Brain microvascular endothelial cell (primary cell): ENCODE measurements at places on chromosomes 6 and 20.

DNA sequence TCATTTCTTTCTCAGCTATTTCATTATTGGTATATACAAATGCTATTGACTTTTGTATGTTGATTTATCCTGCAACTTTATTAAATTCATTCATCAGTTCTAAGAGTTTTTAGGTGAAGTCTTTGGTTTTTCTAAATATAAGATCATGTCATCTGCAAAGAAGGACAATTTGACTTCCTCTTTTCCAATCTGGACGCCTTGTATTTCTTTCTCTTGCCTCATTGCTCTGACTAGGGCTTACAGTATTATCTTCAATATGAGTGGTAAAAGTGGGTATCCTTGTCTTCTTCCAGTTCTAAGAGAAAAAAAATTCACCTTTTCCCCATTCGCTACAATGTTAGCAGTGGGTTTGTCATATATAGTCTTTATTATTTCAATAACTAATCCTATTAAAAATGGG is 38.0 kb downstream of the KIF16B start:
- DNase-seq: no peak

- no peak for DNase-seq
These were observed 125.1 kb downstream of the LRRC1 start for GRCh38 chr6:53919881-53920360.

- no peak for DNase-seq
These were observed 82.0 kb downstream of the SERAC1 start for GRCh38 chr6:158086054-158086503.

GRCh38 chr20:62774762-62775161 is 21.5 kb upstream of the MRGBP start:
- no peak for DNase-seq

- peak; percentile 79 for DNase-seq
These were observed 160.0 kb downstream of the TBXT start for GRCh38 chr6:166007349-166008263.

DNA sequence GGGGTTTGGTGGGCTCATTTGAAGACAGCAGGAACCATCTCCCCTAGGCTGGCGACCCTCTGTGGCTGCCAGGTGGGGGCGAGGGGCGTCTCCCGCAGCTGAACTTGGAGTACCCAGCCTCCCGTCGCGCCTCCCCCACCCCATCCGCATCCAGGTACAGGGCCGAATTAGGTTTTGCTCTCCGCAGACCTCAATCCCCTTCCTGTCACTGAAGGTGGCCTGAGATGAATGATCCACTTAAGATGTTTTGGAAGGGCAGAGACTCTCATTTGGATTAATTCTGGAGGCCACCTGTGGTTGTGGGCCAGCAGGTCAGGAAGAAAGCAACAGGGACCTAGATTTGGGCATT is 493 bp downstream of the CD83 start:
- DNase-seq: no peak

DNA sequence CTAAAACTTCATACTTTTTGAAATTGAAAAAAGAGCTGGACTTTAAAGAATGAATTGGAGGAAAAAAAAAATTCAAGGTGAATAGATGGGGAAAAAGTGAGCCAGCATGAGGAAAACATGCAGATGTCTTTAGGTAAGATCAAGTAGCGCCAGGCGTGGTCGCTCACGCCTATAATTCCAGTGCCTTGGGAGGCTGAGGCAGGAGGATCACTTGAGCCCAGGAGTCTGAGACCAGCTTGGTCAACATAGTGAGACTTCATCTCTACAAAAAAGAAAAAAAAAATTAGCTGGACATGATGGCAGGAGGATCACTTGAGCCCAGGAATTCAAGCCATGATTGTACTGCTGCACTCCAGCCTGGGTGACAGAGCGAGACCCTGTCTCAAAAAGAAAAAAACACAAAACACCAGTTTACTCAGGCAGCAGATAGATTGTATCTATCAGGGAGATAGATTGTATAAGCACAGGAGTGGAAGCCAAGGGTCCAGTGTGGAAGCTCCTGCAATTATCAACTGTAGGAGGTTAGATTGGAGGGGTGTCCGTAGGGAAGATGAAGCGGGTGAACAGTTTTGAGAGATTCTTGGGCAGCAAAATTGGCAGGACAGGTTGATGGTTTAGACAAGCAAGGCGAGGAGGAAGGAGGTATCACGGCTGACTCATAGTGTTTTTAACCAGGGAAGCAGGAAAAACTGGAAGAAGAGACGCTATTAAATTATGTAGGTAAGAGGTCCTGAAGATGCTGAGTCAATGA is 97.6 kb upstream of the ZNF217 start:
- no peak for DNase-seq

- DNase-seq: no peak
These were observed 83.1 kb upstream of the CST7 start for GRCh38 chr20:24866008-24866407.

DNA sequence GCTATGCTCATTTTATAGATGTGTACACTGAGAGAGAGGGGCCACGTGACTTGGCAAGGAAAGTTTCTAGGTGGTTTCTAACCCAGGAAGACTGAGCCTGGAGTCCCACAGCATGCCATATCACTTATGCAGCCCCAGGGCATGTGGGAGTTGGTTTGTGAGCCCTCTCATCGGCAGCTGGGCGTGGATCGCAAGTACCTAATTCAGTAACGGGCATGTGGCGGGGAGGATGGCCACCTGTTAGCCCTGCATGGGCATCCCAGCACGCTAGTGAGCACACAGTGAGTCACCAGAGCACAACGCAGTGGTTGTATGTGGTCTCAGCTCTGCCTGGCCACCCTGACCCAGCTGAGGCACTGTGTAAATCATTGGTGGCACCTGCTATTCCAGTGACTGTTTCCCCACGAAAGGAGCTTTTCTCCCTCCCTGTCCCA is 88.3 kb downstream of the NINL start:
- DNase-seq: no peak

DNA sequence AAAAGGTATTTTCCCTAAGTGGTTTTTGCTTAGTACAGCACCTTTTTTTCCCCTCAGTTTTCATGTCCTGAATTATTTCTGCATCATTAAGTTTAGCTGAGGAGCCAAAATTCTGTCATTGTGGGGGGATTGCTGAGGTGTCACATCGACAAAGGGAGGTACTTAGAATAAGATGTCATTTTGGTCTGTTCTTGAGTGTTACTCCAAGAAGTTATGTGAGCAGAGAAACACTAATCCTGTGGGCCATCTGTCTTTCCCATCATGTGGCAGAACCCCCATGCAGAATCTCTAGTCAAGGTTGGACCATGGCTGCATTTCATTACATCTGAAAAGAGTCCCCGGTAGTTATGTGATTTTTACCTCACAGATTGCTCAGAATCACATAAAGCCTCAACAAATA is 167.8 kb upstream of the CENPW start:
- DNase-seq: no peak

DNA sequence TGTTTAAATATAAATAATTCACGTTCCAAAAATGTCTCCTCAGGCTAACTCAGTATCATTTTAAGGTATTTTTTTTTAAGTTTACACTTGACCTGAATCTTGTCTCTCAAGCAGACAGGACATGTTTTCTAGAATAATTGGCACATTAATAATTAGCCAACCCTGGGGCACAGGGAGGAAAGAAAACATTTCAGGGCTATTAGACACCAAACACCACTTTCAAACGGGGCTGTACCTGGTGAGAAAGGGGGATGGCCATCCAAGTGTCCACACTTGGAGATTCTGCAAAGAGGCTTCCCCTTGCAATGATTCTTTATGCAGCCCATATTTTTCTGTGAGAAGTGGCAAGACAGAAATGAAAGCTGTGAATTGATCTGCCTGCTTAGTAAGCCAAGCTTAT is 560.8 kb downstream of the CD109 start:
- no peak for DNase-seq

- no peak for DNase-seq
These were observed 17.8 kb upstream of the RNF182 start for GRCh38 chr6:13907001-13907350.

GRCh38 chr6:13535306-13535705 is 39.1 kb upstream of the SIRT5 start:
- no peak for DNase-seq

- DNase-seq: no peak
These were observed 50.0 kb downstream of the LAMA4 start for GRCh38 chr6:112204350-112204706.

DNA sequence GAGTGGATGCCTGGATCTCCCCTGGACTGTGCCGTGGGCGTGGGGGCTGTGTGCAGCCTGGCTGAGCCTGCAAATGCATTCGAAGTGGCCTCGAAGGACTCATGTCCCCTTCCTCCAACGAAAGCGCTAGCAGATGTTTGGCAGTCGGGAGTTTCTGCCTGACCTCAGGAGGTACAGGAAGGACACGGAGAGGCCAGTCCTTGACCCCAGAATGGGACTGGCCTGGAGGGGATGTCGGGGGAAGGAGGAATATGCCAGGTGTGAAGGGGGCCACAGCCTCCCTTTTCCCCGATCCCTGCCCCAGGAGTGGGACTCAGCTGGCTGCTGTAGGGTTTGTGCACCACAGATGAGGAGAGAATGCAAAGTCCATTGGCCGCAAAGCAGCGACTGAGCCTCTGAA is 45.6 kb downstream of the APCDD1L start:
- DNase-seq: no peak

- DNase-seq: no peak
These were observed 6.0 kb downstream of the COL12A1 start for GRCh38 chr6:75199889-75200288.

GRCh38 chr6:131758920-131759319 is 48.1 kb upstream of the CTAGE9 start:
- no peak for DNase-seq

- no peak for DNase-seq
These were observed 30.1 kb upstream of the APMAP start for GRCh38 chr20:25022680-25023079.

DNA sequence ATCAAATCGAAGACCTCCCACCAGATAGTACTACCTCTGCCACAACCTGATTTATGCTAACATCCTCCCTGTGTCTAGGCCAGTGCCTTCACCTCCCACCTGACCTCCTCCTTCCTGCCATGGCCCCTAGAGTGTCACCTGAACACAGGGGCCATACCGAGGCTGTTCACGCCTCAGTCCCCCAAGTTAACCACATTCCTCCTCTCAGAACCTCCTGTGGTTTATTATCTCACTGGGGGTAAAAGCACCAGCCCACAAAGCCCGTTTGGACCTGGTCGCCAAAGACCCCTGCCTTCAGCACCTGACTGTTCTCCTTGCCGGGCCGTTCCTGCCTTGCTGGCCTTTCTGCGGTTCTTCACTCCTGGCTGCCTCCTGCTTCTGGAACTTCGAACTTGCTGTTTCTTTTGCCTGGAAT is 13.7 kb downstream of the MAS1 start:
- no peak for DNase-seq

DNA sequence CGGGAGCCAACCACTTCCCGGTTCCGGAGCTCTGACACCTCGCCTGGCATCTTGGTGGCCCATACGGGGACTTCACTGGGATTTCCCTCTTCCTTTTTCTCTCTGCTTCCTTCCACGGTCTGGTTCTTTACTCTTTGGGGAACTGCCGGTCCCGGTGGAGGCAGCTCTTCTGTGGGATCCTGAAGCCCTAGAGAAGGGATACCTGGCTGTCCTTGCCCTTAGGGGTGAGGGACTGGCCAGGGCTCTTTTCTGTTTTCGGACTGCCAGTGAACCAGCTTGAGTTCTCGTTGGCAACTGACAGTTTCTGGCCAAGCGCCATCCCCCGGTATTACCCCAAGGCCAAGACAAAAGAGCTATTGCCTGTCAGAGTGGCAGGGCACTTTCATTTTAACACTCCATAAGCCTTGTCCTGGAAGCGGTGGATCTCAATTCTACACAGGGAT is 880 bp upstream of the CPXM1 start:
- DNase-seq: no peak

DNA sequence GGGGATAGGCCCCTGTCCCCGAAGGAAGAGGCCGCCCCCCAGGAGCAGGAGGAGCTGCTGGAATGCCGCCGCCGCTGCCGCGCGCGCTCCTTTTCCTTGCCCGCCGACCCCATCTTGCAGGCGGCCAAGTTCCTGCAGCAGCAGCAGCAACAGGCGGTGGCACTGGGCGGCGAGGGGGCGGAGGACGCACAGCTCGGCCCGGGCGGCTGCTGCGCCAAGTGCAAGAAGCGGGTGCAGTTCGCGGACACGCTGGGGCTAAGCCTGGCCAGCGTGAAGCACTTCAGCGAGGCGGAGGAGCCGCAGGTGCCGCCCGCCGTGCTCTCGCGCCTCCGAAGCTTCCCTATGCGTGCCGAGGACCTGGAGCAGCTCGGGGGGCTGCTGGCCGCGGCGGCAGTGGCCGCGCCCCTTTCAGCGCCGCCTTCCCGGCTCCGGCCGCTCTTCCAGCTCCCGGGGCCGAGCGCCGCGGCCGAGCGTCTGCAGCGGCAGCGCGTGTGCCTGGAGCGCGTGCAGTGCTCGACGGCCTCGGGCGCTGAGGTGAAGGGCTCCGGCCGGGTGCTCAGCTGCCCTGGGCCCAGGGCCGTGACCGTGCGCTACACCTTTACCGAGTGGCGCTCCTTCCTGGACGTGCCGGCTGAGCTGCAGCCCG is 630 bp downstream of the PPP1R3G start:
- DNase-seq: no peak

GRCh38 chr6:164554700-164555476 is 754.5 kb downstream of the C6orf118 start:
- DNase-seq: no peak

- no peak for DNase-seq
These were observed 64.8 kb downstream of the HCRTR2 start for GRCh38 chr6:55239099-55239498.

- no peak for DNase-seq
These were observed 7.7 kb downstream of the DDR1 start for GRCh38 chr6:30891816-30892538.

DNA sequence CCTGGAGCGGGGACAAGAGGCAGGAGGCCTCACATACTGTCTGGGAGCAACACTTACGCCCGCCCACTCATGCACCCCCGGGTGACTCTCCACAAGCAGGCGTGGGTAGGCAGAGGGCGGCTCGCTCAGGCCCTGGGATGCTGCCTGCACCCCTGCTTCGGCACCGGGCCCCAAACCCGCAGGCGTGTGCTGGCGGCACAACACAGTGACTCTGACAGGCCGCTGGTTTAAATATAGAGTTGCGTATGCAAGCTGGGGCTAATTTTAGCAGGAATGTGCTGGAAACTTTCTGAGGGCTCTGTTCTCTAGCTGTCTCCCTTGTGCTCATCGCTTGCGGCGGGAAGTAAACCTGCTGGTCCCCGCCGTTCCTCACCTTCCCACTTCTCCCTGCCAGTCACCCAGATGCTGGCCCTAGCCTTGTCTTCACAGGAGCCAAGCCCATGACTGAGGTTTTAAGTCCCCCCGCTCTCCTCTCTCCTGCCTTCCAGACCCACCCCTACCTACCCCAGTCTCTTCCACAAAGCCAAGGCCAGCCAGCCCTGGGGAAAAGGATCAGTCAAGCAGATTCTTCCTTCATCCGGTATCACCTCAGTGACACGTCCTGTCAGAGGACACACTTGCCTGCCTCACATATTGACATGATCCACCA is 94.5 kb upstream of the FOXP4 start:
- no peak for DNase-seq

DNA sequence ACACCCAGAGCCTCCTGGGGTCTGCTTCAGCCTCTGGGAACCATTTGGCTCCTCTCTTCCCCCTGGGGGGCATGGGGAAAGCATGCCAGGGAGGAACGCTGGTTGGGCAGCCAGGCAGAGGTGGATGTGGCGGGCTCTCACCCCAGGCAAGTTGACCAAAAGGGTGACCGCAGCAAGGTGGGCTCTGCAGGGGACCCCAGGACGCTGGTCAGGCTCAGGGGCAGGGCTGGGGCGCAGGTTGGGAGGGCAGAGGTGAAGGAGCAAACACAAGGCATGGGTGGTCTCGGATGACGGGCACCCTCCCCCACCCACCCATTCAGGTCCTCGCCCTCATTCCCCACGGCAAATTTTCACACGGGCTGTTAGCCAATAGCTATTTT is 30.2 kb upstream of the MRGBP start:
- no peak for DNase-seq
